Caki2 (cell line): ENCODE measurements at places on chromosomes 13 and 19. TPM values are rescaled to one million over a fixed set of nuclear protein-coding genes. Genes with fewer than 3 reads are reported as not detected.

The TSSK6 gene
- 4.1 and 7.7 TPM in 2 replicates for total RNA-seq

The NLRP11 gene
- 0.14 TPM in 1 of 2 replicates, not detected in the other for total RNA-seq

The ZNF729 gene
- not detected in 2 replicates for total RNA-seq

The EPN1 gene
- 117 and 123 TPM in 2 replicates for total RNA-seq

The ZNF98 gene
- not detected in 2 replicates for total RNA-seq

The CAPS gene
- total RNA-seq: 0.32 and 6.1 TPM in 2 replicates

The SIGLEC7 gene
- not detected in 2 replicates for total RNA-seq

The FUZ gene
- total RNA-seq: 50.1 and 84.7 TPM in 2 replicates
